Naive thymus-derived CD4-positive, alpha-beta T cell (primary cell): ENCODE measurements at places on chromosomes 12 and 14.

DNA sequence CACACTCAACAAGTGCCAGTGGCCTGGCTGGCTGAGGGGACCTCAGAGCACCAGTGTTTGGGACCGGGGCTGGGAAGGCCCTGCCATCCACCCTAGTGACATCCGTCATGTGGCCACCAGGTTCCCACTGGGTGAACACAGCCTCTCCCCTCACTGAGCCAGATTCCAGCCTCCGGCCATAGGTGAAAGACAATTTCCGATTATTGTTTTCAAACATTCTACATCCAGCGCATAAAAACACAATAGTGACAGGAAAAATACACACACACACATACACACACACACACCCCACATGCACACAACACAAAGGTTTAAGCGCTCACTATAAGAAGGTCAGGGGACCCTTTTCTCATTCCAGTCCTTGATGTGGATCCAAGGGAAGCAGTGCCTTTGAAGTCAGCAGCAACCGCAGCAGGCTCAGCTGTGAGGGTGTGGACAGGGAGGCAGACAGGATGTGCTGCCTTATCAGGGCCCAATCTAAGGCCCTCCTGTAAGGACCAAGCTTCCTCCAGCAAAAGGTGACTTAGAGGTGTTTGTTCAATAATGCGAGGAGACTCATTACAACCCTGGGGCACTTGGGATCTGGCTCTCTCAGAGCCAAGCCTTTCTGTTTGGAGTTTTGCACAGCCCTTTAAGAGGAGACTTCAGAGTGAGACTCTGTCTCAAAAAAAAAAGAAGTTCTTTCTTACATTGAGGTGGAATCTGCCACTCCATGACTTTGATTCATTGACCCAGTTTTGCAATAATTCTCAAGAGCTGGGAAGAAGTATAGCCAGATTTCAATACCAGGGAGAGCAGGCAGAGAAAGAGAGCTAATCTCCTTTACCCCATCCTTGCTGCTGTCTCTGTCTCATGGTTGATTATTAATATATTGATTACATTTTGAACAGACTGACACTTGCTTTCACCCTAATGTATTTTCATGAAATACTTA lies 227.8 kb downstream of the ZFP36L1 start:
- peak; percentile 3 for DNase-seq

GRCh38 chr12:83149987-83150386 lies 463.3 kb downstream of the TMTC2 start:
- no peak for DNase-seq

DNA sequence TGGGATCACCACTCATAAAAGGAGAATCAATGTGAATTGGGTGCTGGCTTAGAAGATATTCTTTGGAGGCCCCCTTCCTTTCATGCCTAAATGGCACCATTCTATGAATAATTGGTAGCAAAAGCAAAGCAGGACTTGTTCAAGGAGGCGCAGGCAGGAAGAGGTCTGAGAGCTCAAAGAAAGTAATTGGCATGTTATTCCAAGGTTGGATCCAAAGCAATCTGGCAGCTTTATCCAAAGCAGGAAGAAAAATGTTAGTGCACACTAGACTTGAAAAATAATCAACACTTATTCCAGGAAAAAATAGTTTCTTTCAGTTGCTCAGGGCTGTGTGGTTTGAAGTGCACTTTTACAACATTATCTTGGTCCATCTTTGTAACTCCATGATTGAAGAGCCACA lies 326.4 kb downstream of the NUAK1 start:
- no peak for DNase-seq

DNA sequence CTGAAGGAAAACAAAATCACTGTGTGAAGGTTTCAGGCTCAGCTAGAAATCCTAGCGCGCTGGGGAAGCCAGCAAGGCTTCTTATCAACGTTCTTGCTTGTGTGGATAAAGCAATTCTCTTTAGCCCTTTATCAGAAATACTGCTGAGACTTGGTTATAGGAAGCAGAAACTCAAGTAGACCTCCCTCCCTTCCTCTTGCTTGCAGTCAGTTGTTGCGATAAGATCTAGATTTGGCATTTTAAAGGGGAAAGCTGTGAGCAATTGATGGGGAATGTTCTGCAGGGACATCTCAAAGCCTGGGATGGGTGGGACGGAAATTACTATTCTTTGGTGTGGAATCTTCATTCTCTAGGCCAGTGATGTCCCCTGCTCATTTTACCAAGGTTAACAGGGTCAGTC lies 76.4 kb upstream of the ANO4 start:
- DNase-seq: no peak

- peak; percentile 26 for DNase-seq
Observed at GRCh38 chr14:55336162-55336561, 64.9 kb downstream of the FBXO34 start.

- no peak for DNase-seq
Observed at GRCh38 chr14:58354808-58355207, 40.9 kb upstream of the TOMM20L start.
